CD4-positive, CD25-positive, alpha-beta regulatory T cell (primary cell): ENCODE measurements at places on chromosomes 5 and 9. TPM values are rescaled to one million over a fixed set of nuclear protein-coding genes. Genes with fewer than 3 reads are reported as not detected.

DNA sequence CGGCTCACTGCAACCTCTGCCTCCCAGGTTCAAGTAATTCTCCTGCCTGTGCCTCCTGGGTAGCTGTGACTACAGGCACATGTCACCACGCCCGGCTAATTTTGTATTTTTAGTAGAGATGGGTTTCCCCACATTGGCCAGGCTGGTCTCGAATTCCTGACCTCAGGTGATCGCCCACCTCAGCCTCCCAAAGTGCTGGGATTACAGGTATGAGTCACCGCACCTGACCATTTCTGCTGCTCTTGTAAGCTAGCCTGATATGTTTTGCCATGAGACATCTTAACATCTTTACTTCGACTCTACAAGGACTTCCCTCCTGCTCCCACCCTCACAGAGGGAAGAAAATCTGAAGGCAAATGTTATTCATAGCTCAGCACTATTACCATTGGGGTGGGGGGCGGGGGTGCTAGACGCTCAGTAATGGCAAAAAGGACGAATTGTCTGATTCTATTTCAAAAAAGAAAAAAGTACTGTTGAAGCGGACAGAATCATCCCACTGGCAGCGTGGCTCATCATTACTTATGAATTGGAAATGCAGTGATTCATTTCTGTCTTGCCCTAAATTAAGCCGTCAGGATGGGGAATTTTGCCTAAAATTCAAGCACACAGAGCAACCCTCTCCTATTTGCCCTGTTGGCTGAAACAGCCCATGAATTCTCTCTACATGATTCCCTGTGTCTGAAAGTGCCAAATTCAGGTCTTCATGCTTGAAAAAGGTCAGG is 46.4 kb upstream of the WWC1 start:
- no peak overlapping the region for H3K4me3 ChIP-seq
- no peak for DNase-seq
- H3K4me1 ChIP-seq, result no peaks in the 10 kb centered on the region
- H3K27ac ChIP-seq, result no peak overlapping the region
- H3K27me3 ChIP-seq, result no peaks in the 10 kb centered on the region

GRCh38 chr5:32022638-32023037 is 151.5 kb downstream of the GOLPH3 start:
- no peaks in the 10 kb centered on the region for H3K4me1 ChIP-seq
- no peaks in the 10 kb centered on the region for H3K36me3 ChIP-seq
- no peak overlapping the region for H3K27ac ChIP-seq
- no peak overlapping the region for H3K4me3 ChIP-seq
- H3K27me3 ChIP-seq, result no peaks in the 10 kb centered on the region

- H3K27me3 ChIP-seq, result peaks cover 42% of the 10 kb centered on the region
- no peak overlapping the region for H3K27ac ChIP-seq
- DNase-seq, result peak; percentile 75
- peaks cover 18% of the 10 kb centered on the region for H3K4me1 ChIP-seq
- H3K4me3 ChIP-seq, result no peak overlapping the region
Observed at GRCh38 chr5:138654281-138654867, 79.2 kb upstream of the HSPA9 start.

- H3K4me1 ChIP-seq, result no peaks in the 10 kb centered on the region
- no peak overlapping the region for H3K4me3 ChIP-seq
- DNase-seq, result no peak
- H3K27me3 ChIP-seq, result peaks cover 2% of the 10 kb centered on the region
- no peaks in the 10 kb centered on the region for H3K36me3 ChIP-seq
Observed at GRCh38 chr5:74393943-74394342, 246.6 kb downstream of the ENC1 start.

DNA sequence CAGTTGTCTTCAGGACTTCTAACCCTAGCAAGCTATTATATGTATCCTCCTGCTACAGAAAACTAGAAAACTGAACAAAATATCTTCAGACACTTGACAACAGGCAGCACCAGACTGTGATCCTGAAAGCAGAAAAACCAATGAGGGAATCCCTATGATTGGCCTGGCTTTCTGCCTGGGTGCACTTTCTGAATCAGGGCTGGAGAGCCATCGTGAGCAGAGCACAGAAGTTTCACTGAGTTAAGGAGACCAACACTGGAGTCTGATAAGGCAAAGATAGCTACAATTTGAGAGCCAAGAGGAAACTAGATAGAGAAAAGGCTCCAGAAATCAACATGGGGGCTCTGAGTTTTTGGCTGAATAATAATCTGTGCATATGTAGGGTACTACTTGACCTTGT is 106.5 kb downstream of the FANCC start:
- H3K27me3 ChIP-seq, result no peaks in the 10 kb centered on the region
- H3K36me3 ChIP-seq, result no peaks in the 10 kb centered on the region
- no peak overlapping the region for H3K4me3 ChIP-seq
- H3K27ac ChIP-seq, result no peak overlapping the region
- H3K4me1 ChIP-seq, result no peaks in the 10 kb centered on the region

DNA sequence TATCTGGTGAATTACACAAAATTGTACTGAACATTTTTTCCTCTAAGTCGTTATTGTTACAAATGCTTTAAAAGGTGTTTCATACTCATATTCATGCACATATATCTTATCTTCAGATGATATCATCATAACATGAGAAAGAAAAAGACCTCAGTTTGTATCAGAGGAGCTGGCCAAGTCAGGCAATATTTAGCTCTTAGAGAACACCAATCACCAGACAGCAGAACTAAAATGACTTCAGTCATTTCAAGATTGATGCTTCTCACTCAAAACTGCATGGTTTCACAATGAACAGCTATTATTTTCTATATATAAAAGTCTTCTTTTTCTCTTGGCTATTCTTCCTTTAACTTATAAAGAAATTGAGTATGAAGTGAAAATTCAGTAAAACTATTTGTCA is 44.6 kb downstream of the TSSK1B start:
- no peak for DNase-seq
- peaks cover 8% of the 10 kb centered on the region for H3K27me3 ChIP-seq
- H3K36me3 ChIP-seq, result no peaks in the 10 kb centered on the region
- H3K4me3 ChIP-seq, result no peak overlapping the region
- H3K4me1 ChIP-seq, result no peaks in the 10 kb centered on the region
- no peak overlapping the region for H3K27ac ChIP-seq

- no peaks in the 10 kb centered on the region for H3K36me3 ChIP-seq
- H3K4me1 ChIP-seq, result no peaks in the 10 kb centered on the region
- H3K27ac ChIP-seq, result no peak overlapping the region
- no peaks in the 10 kb centered on the region for H3K27me3 ChIP-seq
- no peak for DNase-seq
Observed at GRCh38 chr5:50547303-50547702, 106.2 kb upstream of the EMB start.

GRCh38 chr9:38144421-38144820 is 75.4 kb upstream of the SHB start:
- DNase-seq, result no peak
- H3K4me3 ChIP-seq, result no peak overlapping the region
- H3K4me1 ChIP-seq, result no peaks in the 10 kb centered on the region
- no peak overlapping the region for H3K27ac ChIP-seq
- H3K27me3 ChIP-seq, result peaks cover 6% of the 10 kb centered on the region

GRCh38 chr5:177546258-177546741 is 8.1 kb downstream of the FAM193B start:
- no peak overlapping the region for H3K27ac ChIP-seq
- DNase-seq, result no peak
- peaks cover 3% of the 10 kb centered on the region for H3K4me1 ChIP-seq
- peaks cover 24% of the 10 kb centered on the region for H3K36me3 ChIP-seq
- H3K27me3 ChIP-seq, result no peaks in the 10 kb centered on the region

GRCh38 chr9:79975621-79976256 is 404.0 kb downstream of the TLE4 start:
- no peaks in the 10 kb centered on the region for H3K36me3 ChIP-seq
- H3K4me1 ChIP-seq, result no peaks in the 10 kb centered on the region
- no peak overlapping the region for H3K4me3 ChIP-seq
- H3K27me3 ChIP-seq, result peaks cover 3% of the 10 kb centered on the region

DNA sequence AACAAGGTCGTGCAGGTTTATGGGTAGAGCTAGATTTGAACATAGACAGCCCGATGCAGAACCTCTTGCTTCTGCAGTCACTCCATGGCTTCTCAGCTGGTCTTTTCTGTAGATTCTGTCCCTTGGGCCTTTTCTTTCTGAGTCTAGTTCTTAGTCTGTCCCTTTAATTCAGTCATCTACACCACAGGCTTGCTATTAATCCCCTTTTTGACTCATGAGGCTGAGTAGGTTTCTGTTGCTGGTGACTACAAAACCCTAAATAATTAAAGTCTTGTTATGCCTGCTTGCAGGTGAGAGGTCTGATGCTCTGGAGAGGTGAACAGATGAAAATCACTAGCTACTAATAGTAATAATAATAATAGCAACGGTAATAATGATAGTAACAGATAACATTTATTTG is 19.3 kb upstream of the STRBP start:
- H3K27ac ChIP-seq, result no peak overlapping the region
- H3K4me1 ChIP-seq, result no peaks in the 10 kb centered on the region
- H3K36me3 ChIP-seq, result no peaks in the 10 kb centered on the region
- no peak for DNase-seq

GRCh38 chr5:140556438-140556837 is 835 bp downstream of the SRA1 start:
- peaks cover 27% of the 10 kb centered on the region for H3K4me1 ChIP-seq
- H3K27ac ChIP-seq, result peak overlapping the region; percentile 90
- H3K36me3 ChIP-seq, result peaks cover 20% of the 10 kb centered on the region

DNA sequence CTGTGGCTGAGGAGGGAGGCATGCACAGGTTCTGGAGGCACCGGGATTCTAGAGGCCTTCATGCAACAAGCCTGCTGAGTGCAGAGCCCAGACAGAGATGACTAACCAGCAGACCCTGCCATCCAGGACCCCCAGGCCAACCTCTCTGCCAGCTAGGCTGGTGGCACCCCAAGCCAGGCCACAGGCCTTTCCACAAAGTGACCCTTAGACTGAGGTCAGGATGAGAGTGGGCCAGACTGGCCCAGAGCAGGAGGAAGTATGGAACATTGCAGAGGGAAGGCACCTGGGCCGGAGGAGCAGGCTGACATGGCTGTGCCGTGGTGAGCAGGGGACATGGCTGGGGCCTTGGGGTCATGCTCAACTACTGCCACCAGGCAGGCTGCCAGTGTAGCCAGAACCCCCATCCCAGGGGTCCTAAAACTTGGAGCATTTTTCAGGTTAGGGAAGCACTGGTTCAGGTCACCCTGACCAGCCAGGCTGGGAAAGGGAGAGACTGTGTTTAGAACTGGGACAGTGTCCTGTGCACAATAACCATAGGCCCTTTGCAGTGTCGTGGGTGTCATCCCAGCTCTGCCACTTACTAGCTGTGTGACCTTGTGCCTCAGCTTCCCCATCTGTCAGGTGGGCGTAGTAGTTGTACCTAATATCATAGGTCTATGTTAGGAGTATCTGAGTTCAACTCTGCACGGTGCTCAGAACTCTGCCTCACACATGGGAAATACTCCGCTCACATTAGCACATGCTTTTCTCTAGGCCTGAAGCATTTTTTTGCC is 17.3 kb downstream of the TCF7 start:
- DNase-seq, result no peak
- H3K27me3 ChIP-seq, result no peaks in the 10 kb centered on the region
- H3K27ac ChIP-seq, result peak overlapping the region; percentile 93
- H3K4me1 ChIP-seq, result peaks cover 100% of the 10 kb centered on the region
- H3K4me3 ChIP-seq, result peak overlapping the region; percentile 69

- H3K4me3 ChIP-seq, result peak overlapping the region; percentile 51
- H3K27me3 ChIP-seq, result no peaks in the 10 kb centered on the region
- DNase-seq, result no peak
- peaks cover 10% of the 10 kb centered on the region for H3K4me1 ChIP-seq
Observed at GRCh38 chr5:113330533-113331208, 104.1 kb downstream of the TSSK1B start.

DNA sequence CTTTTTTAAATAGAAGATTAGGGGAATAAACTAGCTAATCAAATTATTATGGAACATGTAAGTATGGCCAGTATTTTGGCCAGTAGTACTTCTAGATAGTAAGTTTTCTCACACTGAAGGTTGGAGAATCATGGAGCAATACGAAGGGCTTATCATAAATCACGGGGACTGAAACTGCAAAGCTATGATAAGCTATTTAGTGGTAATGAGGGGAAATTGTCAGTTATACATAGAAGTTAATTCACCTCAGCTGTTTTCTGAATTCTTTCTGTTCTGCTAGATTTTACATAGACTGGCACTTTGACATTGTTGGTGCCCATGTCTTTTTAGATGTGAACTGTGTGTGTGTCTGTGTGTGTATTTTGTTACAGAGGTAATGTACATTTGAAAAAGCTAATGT is 34.5 kb upstream of the FAM151B start:
- DNase-seq, result no peak
- H3K4me3 ChIP-seq, result no peak overlapping the region
- no peaks in the 10 kb centered on the region for H3K4me1 ChIP-seq
- no peak overlapping the region for H3K27ac ChIP-seq
- H3K36me3 ChIP-seq, result peaks cover 30% of the 10 kb centered on the region

- no peak overlapping the region for H3K27ac ChIP-seq
- no peaks in the 10 kb centered on the region for H3K4me1 ChIP-seq
- no peaks in the 10 kb centered on the region for H3K36me3 ChIP-seq
- no peaks in the 10 kb centered on the region for H3K27me3 ChIP-seq
- H3K4me3 ChIP-seq, result no peak overlapping the region
Observed at GRCh38 chr5:150460781-150461180, 11.2 kb upstream of the RPS14 start.

DNA sequence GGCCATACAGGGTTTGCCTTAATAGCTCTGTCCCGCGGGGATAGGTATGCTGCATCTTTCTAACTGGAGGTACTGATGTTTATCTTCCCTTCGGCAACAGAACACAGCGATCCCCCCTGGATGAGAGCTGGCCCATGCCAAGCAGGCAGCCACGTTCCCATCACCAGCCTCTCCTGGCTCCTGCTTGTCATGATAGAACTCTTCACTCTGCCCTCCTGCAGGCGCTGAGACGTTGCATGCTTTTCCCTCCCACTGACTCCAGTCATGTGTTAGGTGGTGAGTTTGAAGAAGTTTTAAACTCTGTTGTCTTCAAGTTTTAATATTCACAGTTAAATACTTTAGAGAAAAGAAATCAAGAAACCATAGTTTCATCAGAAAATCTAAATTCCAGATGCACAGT is 60.0 kb downstream of the MED27 start:
- H3K27ac ChIP-seq, result no peak overlapping the region
- DNase-seq, result no peak
- H3K4me1 ChIP-seq, result no peaks in the 10 kb centered on the region
- no peaks in the 10 kb centered on the region for H3K36me3 ChIP-seq

The HMMR gene
- 2.3 TPM for polyA plus RNA-seq

The SPATA31C1 gene
- 0.19 TPM for polyA plus RNA-seq

The AK1 gene
- 0.42 TPM for polyA plus RNA-seq

The C5orf52 gene
- polyA plus RNA-seq, result not detected

The WWC1 gene
- polyA plus RNA-seq, result not detected

The IRX1 gene
- not detected for polyA plus RNA-seq

The EFNA5 gene
- 0.73 TPM for polyA plus RNA-seq

The PDE6A gene
- polyA plus RNA-seq, result not detected

The KDM4C gene
- polyA plus RNA-seq, result 32.0 TPM
